Tibial nerve (tissue), 4 donors: ENCODE measurements at places on chromosomes 1 and 21.
A peak's percentile ranks its signal among the peaks of the same experiment; 100 is the strongest.

DNA sequence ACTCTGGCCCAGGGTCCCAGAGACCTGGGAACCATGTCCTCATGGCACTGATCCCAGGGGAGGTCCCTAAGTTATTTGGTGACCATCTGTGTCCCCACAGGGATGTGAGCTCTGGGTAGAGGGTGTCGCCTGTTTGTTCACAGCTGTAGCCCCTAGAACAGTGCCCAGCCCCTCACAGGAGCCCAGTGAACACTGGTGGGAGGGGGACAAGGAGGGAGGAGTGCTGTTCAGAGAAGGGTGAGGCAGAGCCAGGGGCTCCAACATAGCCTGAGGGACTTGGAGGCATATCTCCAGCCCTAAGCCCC lies 450.4 kb downstream of the MATN1 start:
- no peak overlapping the region for H3K4me3 ChIP-seq
- H3K4me1 ChIP-seq, result no peaks in the 10 kb centered on the region
- H3K36me3 ChIP-seq, result no peaks in the 10 kb centered on the region
- H3K27me3 ChIP-seq, result no peaks in the 10 kb centered on the region
- no peak overlapping the region for H3K27ac ChIP-seq
- no peak for DNase-seq

- no peak overlapping the region for H3K4me3 ChIP-seq
- no peak for DNase-seq
- H3K4me1 ChIP-seq, result no peaks in the 10 kb centered on the region
- H3K27me3 ChIP-seq, result no peaks in the 10 kb centered on the region
These were observed 45.8 kb downstream of the CENPF start for GRCh38 chr1:214648801-214649200.

GRCh38 chr1:47866601-47867437 lies 130.4 kb downstream of the TRABD2B start:
- no peak for DNase-seq
- H3K36me3 ChIP-seq, result no peaks in the 10 kb centered on the region
- no peaks in the 10 kb centered on the region for H3K27me3 ChIP-seq
- H3K4me3 ChIP-seq, result no peak overlapping the region
- no peak overlapping the region for H3K27ac ChIP-seq
- peaks cover 9% of the 10 kb centered on the region for H3K4me1 ChIP-seq

- H3K4me3 ChIP-seq, result no peak overlapping the region
- no peaks in the 10 kb centered on the region for H3K36me3 ChIP-seq
- no peaks in the 10 kb centered on the region for H3K27me3 ChIP-seq
These were observed 116.3 kb downstream of the SLC30A10 start for GRCh38 chr1:219812086-219812485.

DNA sequence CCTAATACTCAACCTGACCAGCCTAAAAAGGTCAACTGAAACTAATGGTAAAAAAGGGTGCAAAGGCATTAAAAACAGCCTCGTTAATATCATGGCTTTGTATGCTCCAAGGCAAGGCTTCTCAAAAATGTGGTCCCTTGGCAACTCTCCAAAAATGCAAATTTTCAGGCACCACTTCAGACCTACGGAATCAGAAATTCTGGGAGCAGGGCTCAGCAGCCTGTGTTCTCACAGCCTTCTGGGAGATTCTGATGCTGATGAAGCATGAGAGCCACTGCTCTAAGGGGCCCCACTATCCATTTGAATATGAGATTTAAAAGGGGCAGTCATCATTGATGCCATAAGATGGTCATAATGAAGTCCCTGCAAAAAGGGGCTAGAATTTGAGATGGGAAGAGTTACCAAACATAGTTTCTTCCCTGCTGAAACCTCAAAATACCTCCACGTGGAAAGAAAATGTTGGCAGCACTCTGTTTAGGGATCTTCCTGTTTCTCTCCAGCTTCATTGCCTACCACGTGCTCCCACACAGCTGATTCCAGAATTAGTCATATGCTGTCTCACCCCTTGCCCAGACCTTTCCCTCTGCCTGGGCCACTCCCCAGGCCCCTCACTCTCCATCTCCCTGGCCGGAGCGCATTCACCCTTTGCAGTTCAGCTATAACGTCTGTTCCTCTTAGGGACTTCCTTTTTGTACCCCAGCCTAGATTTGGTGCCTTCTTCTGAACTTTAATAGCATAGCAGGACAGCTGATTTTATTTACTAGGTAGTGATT lies 46.7 kb downstream of the PHC2 start:
- H3K36me3 ChIP-seq, result no peaks in the 10 kb centered on the region
- H3K4me1 ChIP-seq, result no peaks in the 10 kb centered on the region
- no peaks in the 10 kb centered on the region for H3K27me3 ChIP-seq
- H3K27ac ChIP-seq, result peak overlapping the region; percentile 2
- DNase-seq, result no peak

GRCh38 chr1:244191581-244191980 lies 140.5 kb downstream of the ZBTB18 start:
- no peaks in the 10 kb centered on the region for H3K4me1 ChIP-seq
- no peak overlapping the region for H3K4me3 ChIP-seq
- H3K27me3 ChIP-seq, result peaks cover 3% of the 10 kb centered on the region
- H3K27ac ChIP-seq, result no peak overlapping the region

- no peak overlapping the region for H3K4me3 ChIP-seq
- no peaks in the 10 kb centered on the region for H3K27me3 ChIP-seq
- H3K36me3 ChIP-seq, result peaks cover 73% of the 10 kb centered on the region
- DNase-seq, result no peak
- peaks cover 13% of the 10 kb centered on the region for H3K4me1 ChIP-seq
These were observed 907 bp upstream of the SCAMP3 start for GRCh38 chr1:155263067-155263466.

DNA sequence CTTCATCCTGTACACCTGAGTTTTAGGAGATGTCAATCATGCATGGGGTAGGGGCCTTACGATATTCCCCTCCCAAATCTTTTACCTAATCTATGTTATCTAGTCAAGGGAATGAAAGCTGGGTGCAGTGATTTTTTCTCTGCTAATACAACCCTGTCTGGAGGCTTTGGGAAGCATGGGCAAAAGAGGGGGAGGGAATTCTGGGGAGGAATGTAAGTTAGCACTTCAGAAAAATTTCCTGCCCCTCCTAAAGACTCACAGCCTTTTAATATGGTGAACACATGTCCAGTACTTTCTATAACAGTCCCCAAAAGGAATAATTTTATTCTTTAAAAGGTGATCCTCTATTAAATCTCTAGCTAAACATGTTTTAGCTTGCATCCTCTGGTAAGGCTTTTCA lies 25.6 kb upstream of the PRELP start:
- no peak overlapping the region for H3K4me3 ChIP-seq
- no peaks in the 10 kb centered on the region for H3K36me3 ChIP-seq
- H3K27ac ChIP-seq, result peak overlapping the region; percentile 61
- no peaks in the 10 kb centered on the region for H3K27me3 ChIP-seq
